Activated T-helper 1 cell treated with anti-CD3 and anti-CD28 coated beads, Interleukin-2, amount 50 U/mL, for 16 hours (primary cell): ENCODE measurements at places on chromosomes 6 and 20.

GRCh38 chr6:118668761-118669385, 17.5 kb upstream of the CEP85L start:
- no peak for DNase-seq

- no peak for DNase-seq
Observed at GRCh38 chr6:7727086-7727945, 1.4 kb downstream of the BMP6 start.

- no peak for DNase-seq
Observed at GRCh38 chr20:25984933-25985332, 288.3 kb upstream of the ZNF337 start.

DNA sequence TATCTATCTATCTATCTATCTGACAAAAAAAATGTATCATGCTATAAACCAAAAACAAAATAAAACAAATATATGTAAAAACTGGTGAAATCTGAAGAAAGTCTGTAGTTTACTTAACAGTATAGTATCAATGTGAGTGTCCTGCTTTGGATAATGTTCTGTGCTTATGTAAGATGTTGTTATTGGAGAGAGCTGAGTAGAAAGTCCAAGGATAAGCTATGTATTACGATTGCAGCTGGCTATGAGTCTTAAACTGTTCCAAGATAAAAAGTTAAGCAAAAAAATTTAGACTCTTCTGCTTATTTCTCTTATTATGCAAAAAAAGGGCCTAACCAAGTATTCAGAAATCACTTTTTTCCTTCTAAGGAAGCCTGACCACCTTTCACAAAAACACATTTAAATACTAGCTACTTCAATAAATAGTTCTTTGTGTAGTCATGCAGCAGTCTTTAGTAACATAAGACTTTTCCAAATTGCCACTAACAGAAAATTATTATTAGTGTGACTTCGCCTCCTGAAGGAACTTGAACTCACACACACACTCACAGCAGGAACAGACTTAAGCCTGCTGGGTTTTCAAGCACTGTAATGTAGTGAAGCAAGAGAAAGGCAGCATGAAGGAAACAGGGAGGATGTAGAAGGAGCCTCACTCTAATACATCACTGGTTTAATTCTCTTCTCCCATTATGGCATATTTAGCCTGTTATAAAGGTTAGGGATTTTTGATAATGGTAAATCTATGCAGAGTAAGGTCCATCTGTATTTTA, 265.8 kb upstream of the GJE1 start:
- DNase-seq, result no peak

GRCh38 chr6:12393100-12393499, 102.9 kb downstream of the EDN1 start:
- DNase-seq, result no peak
